ENCODE measurements at places on chromosomes 7 and 10.

DNA sequence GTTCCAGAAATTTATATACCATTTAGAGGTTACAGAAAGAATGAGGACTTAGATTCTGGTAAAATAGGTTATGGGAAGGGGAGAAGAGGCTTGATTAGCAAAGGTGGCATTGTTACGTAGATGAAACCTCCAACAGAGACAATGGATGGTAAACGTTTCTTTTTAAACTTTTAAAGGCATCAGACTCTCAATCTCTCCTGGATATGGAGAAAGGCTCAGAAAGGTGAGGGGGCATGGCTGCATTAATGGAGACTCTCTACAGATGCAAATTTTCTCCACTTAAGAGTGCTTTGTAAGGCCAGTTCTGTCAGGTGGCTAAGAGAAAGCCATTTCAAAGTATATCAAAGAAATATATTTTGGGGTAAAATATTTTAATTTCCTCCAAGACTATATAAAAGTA, 240.9 kb upstream of the PTER start:
- DNase-seq: no peak

DNA sequence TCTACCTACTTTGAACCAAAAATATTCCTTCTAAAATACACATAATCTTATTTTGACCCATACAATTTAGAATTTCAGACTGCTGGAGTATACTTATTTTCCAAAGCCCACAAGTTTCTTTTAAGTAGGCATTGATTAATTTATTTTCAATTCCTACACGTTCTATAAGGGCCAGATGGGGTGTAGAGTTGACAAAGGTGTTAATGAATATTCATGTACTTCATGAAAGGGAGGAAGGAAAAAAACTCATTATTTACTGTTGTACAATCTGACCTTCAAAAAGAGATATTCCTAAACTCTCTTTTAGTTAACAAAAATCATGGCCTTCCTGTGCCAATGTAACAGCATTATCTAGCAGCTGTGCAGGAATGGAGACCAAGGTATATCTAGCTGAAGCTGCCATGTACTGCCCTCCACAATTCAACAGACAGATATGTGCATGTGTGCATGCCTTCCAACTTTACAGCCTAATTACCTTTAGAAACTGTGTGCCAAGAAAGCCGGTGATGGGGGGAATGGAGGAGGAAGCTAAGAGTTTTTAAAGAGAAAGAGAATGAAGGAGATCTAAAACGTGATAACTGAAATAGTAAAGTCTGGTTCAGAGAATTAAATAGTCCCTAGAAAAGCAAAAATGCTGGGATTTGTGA, 108.9 kb downstream of the UPF2 start:
- no peak for DNase-seq

GRCh38 chr7:44881610-44882009, 3.7 kb downstream of the PURB start:
- DNase-seq: no peak

- DNase-seq: no peak
Observed at GRCh38 chr10:132648851-132649528, 111.4 kb downstream of the INPP5A start.

DNA sequence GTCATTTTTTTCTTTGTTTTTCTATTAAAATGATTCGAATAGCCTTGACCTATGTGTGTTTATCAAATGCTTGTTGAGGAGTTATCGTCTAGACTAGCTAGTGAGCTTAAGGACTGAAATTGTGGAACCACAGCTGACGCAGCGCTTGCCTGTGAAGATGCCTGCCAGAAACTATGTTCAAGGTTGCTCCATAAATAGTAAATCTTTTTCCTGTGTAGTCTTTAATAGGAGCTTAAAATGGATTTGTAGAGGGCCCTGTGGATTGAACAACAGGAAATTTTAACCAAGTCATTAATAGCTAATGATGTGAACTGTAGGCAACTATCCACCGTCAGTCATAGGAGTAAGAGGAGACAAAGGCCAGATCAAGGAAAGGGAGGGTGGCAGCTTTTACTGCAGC, 145.1 kb downstream of the GNAI1 start:
- DNase-seq: no peak

DNA sequence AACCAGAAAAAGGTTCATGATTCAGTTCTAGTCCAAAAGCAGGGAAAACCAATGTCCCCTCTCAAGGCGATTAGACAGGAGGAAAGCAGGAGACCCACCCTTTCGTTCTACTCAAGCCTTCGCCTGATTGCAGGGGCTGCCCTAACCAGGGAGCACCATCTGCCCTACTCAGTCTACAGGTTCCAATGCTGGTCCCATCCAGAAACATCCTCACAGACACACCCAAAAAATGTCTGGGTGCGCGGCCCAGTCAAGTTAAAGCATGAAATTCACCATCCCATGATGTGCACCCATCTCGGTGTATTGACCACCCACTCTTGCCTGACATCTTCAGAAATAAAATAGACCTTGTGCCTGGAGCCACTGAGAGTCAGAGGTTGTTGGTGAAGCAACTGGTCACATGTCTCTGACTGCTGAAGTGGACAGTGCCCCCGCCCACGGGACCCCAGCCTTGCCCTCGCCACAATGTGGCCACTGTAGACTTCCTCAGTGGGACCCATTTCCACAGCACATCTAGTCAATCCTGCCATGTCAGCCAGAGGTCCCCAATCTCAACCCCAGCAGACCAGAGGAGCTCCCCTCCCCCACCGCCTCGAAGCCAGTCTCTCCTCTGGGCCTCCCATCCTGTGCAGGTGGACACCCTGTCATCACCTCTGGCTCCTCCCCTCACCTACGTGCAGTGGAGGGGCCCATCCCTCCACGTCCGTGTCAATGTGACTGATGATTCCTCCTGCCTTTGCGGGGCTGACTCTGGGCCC, 116.3 kb upstream of the PPP2R2D start:
- DNase-seq: no peak

GRCh38 chr10:22891797-22892196, 36.1 kb upstream of the ARMC3 start:
- no peak for DNase-seq

DNA sequence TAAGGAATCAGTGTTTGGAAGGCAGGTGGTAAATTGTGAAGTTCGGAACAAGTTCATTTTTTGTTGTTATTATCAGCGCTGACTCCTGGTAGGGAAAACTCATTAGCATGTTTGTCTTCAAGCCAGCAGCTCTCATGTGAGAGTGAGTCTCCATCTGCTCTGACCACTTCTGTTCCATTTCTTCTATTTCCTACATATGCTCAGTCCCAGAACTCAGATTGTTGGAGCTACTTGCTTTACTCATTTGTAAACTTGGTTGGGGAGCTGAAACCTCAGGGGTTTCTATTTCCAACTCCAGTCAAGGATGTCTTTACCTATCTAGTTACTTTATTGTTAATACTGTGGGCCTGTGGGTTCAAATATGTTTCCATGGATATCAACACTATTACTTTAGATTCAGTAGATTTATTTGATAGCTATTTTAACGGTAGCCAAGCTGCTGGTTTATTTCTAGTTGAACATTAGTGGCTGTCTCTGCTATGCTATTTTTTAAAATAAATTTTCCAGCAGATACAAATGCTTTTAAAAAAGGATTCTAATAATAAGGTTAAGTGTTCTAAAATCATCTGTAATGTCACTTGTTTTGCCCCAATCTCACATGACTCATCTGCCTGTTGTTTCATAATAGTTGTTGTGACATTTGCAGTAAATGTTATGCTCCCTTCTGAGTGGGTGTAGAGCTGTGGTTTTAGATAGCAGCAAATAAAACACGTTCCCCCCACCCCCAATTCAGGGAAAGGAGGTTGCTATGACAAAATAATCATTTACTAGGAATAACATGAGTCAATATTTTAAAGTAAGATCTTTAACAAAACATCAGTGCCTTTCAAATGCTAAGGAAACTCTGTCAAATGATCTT, 143.3 kb downstream of the HDAC9 start:
- DNase-seq: no peak

GRCh38 chr7:4115442-4115841, 566.7 kb upstream of the FOXK1 start:
- no peak for DNase-seq

DNA sequence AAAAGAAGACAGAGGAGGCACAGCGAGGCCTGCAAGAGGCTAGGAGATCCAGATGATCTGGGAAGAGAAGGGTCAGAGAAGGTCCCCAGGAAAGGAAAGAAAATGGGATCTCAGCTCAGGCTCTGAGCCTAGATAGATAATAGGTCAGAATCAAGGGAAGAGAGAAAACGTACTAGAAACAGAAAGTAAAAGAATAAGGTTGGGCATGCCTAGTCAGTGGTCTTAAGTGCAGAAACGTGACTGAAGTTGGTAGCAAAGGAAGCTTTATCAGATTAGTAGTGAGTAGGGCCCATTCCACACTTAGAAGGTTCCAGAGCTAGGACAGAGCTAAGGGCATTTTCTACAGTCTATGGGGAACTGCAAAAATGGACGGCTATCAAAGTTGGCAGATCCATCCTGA, 84.8 kb upstream of the ASAH2 start:
- no peak for DNase-seq

- no peak for DNase-seq
Observed at GRCh38 chr10:76769582-76769981, 868.0 kb downstream of the KCNMA1 start.

GRCh38 chr10:61943674-61944378, 42.3 kb downstream of the ARID5B start:
- no peak for DNase-seq

- no peak for DNase-seq
Observed at GRCh38 chr7:73308074-73308664, 457 bp downstream of the NSUN5 start.

GRCh38 chr10:47329855-47330254, 7.6 kb downstream of the GDF2 start:
- no peak for DNase-seq

GRCh38 chr7:152093717-152094116, 68.2 kb downstream of the GALNT11 start:
- no peak for DNase-seq

- no peak for DNase-seq
Observed at GRCh38 chr7:68613897-68614296, 984.4 kb upstream of the AUTS2 start.

GRCh38 chr10:16792675-16793074, 24.5 kb downstream of the RSU1 start:
- DNase-seq: no peak

GRCh38 chr10:13327534-13327933, 20.6 kb downstream of the SEPHS1 start:
- no peak for DNase-seq

- no peak for DNase-seq
Observed at GRCh38 chr7:33646891-33647391, 258.4 kb upstream of the BMPER start.

- DNase-seq: no peak
Observed at GRCh38 chr10:31347705-31348104, 28.7 kb downstream of the ZEB1 start.

DNA sequence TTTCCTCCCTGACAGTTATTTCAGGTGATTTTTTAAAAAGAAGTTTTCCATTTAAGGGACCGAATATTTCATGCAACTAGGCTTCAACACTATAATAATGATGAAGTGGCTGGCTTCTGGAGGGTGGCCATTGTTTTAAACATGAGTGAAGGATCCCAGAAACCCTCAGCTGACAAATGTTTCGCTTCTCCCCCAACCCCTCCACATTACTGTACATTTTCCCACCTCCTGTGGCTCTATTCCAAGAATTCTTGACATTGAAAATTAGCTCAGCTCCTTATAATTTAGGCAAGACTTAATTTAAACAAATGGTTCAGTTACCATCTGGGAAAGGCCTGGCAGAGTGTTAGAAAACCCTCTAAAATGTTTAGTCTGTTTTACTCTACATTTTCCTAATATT, 129.9 kb upstream of the CDCA7L start:
- DNase-seq: no peak

- DNase-seq: no peak
Observed at GRCh38 chr10:1200866-1201807, 145.0 kb downstream of the WDR37 start.

GRCh38 chr7:141562972-141563371, 11.8 kb downstream of the AGK start:
- no peak for DNase-seq

DNA sequence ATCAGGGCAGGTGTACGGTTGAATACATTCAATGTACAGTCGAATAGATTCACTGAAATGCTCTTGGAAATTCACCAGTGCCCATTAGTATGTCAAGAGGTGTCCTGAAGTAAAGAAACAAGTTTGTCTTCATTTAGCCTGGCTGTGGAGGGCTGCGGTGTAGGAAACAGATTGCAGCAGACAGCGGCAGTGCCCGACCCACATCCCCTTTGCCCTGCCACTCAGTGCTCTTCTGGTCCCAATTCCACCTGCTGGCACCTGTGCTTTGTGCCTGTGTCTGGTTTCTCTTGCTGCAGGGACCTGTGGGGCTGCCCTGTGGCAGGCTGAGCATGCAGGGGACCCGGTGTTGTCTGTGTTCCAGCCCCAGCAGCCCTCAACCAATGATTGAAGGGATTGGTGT, 183.7 kb downstream of the RPS24 start:
- DNase-seq: no peak

DNA sequence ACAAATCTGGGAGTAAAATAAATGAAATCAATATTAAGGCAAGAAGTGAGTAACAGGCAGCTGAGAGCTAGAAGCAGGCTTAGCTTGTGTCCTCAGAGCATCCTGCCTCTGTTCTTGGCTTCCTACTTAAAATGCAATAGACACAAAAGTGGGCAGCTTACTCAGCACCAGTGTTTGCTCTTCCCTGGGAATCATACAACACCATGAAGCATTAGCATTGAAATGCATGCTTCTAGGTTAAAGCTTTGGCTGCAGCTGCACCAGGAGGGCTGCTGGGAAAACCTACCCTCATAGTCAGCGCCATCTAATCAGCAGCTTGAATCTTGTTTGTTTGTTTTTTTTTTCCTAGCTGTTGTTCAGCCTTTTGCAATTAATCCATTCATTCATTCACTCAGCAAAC, 104.2 kb upstream of the VWC2 start:
- DNase-seq: no peak

GRCh38 chr7:12638851-12639456, 48.5 kb upstream of the ARL4A start:
- DNase-seq: no peak

DNA sequence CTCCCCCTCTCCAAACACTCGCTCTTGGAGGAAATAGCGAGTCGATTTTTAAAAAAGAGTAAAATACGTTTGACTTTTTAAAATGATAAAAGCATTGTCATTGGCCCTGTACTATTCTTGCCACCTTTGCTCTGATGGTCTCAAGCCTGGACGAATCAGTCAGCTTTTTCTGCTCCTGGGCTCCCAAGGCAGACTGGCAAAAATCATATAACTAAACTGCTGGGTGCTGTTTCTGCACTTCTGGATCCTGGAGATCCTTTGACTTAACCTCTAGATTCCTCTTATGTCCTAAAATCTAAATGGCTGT, 1.8 kb downstream of the TPST1 start:
- no peak for DNase-seq
